ENCODE measurements at places on chromosomes 12 and 14.

DNA sequence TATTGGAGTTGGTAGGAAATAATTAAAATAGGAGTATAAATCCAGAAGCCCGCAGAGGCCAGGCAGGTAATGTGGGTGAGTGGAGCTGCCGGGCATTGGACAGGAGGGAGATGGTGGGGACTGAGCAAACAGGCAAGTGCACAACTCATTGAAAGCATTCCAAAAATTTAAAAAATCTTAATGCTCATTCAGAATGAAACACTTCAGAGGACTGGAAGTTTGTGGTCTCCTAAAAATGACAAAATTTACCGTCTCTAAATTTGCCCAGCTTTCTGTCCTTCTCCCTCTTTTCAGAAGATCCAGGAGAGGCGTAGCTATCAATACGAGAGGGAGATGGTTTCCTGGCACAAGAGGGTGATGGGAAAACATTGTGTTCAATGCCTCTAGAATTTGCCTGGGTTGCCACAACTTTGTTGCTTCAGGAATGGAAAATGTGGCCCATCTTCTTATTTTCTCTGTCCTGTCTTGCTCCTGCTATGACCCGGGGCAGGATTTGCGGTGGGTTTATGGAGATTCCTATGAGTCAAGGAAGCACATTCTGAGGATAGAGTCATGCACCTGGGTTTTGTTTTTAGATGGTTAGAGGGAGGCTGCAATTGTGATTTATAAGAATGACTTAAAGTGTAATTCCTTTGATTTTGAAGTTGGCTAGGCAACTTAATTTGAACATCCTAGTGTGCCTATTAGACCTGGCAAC, 72.2 kb downstream of the BORCS5 start:
- no peak for DNase-seq

DNA sequence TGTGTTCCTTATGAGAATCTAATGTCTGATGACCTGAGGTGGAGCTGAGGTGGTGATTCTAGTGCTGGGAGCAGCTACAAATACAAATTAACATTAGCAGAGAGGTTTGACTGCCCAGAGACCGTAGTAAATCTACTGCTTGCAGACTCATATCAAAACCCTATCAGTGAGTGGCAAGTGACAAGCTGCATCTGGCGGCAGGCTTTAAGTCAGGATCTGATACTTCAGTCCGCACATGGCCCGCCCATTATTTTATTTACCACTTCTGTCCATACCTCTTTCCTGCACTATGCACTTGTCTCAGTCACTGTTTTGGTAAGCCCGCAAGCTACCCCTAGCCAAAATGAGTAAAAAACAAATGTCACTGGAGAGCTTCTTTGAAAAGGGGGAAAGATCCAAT, 11.4 kb downstream of the CEP128 start:
- DNase-seq: no peak

DNA sequence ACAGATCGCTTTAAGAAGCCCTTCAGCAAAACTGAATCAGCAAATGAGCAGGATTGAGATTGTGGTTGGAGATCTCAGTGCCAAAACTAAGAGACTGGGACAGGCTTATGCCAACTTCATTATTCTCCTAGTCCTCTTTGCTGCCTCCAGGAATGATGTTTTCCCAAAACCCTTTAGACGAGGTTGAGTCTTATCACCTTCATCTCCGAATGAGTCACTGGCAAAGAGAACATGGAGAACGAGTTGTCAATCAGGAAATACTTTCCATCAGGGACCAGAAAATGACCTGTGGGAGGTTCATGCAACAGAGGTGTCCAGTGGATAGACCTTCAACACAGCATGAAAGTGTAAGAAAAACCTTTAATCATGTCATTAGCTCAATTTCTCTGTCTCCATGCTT, 461.5 kb downstream of the RMST start:
- no peak for DNase-seq

GRCh38 chr14:99393059-99393655, 87.5 kb downstream of the SETD3 start:
- no peak for DNase-seq

- no peak for DNase-seq
Observed at GRCh38 chr12:92537290-92537960, 165.4 kb upstream of the PLEKHG7 start.

GRCh38 chr14:71289536-71289935, 382.3 kb downstream of the PCNX1 start:
- DNase-seq: no peak

GRCh38 chr12:25958428-25959070, at the start of gene RASSF8:
Gene RASSF8, plus strand, starts transcription at chr12:25958682. Its CDS starts 96,662 bp downstream, at chr12:26055344.
- DNase-seq: no peak

DNA sequence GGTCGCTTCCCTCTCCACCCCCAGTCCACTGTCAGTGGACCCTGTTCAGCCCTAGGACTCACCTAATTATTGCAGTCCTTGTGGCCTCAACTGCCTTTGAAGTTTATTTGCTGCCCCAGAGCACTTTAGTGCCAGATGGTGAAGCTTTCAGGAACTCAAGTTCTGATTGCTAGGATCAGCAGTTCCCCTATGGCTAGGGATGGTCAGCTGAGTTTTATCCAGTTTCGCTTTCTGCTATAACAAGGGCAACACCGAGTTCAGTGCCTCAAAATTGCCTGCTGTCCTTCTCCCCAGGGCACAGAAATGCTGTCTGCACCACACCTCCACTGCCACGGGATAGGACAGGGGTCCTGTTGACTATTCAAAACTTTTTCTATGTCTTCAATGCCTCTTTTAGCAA, 295.0 kb downstream of the GPHN start:
- DNase-seq: no peak

- DNase-seq: no peak
Observed at GRCh38 chr12:23944067-23944466, 5.4 kb downstream of the SOX5 start.

DNA sequence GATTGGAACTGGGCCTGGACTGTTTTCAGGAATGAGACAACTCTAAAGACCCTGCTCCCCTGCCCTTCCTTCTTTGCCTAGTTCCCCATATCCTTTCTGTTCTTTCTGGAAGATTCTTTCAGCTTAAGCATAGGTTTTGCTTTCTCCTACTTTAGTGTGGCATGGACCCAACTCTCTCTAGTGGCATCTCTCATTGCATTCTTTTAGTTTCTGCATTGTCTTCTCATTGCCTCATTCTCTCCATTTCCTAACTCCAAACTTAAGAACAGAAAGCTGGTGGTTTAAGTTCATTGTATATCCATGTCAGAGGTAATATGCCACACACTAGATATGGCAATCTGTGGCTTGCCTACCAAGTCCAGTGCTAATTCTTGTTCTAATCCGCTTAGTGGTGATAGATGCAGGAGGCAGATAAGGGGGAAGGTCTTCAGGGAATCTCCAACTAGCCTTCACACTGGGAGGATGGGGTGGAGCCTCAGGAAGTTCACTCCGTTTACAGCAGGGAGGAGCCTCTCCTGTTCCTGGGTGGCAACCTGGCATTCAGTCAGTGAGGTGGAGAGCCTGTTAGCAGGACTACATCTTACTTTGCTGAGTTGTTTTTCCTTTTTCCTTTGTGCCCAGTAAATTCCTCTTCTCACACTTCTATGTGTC, 165.1 kb upstream of the LMNTD1 start:
- DNase-seq: no peak

DNA sequence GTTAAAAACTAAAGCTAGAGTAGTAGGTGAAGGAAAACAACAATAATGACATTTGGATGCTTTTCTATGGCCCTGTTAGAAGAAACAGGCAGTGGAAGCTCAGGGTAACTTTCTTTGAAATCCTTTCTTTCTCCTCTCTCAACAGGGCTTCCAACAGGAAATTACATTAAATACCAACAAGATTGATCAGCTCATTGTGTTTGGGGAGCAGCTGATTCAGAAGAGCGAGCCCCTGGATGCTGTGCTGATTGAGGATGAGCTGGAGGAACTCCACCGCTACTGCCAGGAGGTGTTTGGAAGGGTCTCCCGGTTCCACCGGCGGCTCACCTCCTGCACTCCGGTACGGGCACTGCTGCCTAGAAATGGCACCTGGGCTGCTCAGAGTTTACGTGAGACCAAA, 81.5 kb downstream of the ESR2 start:
- no peak for DNase-seq

- DNase-seq: no peak
Observed at GRCh38 chr14:31476131-31476866, 11.5 kb downstream of the GPR33 start.

GRCh38 chr12:117884161-117884560, 84.6 kb downstream of the KSR2 start:
- no peak for DNase-seq

DNA sequence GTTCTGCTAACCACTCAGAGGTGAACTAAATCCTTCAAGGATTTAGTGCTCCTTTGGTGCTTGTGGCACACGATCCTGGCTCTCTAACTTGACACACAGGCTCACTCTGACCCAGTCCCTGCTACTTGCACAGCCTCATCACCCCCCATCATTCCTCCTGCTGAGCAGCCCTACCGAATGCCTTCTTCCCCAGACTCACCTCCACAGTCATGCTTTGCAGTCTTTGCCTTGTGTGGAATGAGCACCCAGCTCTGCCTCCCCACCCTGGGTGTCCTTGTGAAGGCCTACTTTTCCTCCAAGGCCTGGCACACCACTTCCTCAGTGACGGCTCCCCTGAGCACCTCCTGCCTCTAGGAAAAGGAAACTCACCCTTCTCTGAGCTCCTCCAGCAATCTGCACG, 7.9 kb upstream of the TINF2 start:
- no peak for DNase-seq

- DNase-seq: no peak
Observed at GRCh38 chr12:14283489-14284144, 81.9 kb upstream of the ATF7IP start.

- no peak for DNase-seq
Observed at GRCh38 chr12:81294325-81295190, 216.7 kb downstream of the ACSS3 start.

DNA sequence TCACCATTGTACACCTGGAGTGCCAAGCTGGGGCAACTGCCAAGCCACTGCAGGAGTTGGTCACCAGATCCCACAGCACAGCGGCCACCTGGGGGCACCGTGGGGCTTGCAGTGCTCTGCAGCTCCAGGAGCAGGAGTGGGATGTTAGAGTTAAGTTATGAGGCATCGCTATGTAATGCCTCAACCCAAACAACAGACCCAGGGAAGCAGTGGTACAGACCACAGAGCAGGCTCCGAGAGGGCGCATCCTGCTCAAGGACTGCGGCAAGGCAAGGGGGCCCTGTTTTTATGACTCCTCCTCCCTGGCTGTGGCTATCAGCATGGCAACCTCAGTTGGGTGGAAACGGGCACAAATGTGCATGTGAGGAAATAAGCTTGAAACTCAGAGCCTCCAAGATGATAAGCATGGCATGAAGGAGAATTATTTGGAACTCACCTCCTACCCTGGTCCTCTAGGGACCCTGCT, 63.1 kb downstream of the ARL6IP4 start:
- peak; percentile 38 for DNase-seq

- DNase-seq: no peak
Observed at GRCh38 chr14:67852926-67853604, 33.5 kb downstream of the RAD51B start.

DNA sequence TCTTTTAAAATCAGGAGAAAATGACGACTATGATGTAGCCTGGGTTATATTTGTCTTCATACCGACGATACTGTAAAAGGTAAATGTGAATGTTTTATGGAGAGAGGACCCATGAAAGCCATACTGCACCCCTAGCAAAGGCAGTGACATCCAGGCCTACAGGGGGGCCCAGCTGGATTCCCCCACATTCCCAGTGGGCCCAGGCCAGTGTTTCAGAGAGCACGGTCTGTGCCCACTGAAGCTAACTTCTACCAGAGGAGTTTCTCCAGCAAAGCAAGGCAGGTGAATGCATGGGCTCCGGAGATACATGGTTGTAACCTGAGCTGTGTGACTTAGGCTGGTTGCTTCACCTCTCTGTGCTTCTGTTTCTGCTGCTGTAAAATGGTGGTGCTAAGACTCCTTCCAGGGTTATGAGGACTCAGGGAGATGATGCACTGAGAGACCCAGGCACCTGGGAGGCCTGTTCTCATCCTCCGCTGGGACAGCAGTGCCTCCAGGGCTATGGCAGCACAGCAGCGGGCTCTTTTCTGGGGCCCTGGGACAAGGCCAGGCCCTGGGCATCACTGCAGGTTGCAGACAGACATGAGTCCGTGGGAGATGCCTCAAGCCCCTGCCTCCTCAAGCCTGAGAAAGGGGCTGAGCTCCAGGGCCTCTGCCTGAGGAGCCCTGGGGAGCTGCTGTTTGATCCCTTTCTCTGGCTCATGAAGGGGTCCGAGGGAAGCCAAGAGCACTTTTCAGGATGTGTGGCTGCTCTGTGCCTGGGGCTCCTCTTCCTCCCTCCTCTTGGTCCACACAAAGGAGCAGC, 73.7 kb downstream of the SERPINA3 start:
- no peak for DNase-seq

- no peak for DNase-seq
Observed at GRCh38 chr12:89225401-89225800, 126.9 kb downstream of the DUSP6 start.

GRCh38 chr12:46814143-46814542, 11.7 kb downstream of the SLC38A4 start:
- DNase-seq: no peak

DNA sequence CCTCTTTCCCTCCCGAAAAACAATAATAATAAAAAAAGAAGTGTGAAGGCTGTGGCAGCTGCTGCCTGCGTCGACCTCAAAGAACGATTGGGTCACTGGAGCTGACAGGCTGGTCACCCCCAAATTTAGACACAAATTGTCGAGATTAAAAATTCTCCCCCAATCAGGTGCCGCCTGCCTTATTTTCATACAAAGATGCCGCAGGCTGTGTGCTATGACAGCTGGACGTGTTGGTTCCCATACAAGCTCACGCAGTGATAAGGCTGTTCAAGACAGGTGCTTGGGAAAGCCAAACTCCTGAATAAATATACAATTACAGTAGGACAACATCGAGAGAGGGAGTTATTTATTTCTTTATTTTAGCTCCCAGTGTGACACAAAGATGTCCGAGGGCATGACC, 1041.8 kb downstream of the VRK1 start:
- DNase-seq: no peak

- no peak for DNase-seq
Observed at GRCh38 chr12:113048716-113049127, 7.8 kb upstream of the DTX1 start.

DNA sequence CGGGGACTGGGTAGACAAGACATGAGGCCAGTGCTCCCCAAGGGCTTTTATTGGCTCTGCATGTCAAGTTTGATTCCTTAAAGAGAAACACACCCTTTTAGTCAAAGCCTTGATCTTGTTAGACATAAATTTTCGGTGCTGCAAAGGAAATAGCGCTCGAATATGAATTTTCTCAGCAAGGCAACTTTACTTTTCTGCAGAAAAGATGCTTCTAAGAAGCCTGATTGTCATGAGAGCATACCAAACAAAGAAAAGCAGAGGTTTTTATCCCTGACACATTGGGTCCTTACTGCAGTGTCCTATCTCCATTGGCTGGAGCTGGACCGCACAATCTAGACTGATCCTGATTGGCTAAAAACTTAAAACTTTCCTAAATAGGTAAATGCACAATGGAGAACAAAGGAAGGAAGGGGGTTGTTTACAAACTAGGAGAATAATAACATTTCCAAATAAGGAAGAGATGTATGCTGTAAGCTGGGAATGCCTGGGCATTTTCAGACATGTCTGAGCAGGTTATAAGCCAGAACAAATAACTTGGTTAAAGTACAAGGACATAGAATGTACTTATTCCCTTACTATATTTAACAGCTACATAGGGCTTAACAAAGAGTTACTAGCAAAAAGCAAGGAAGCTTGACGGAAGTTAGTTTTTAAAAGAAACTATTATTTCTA, 17.2 kb downstream of the TXNRD1 start:
- no peak for DNase-seq

- DNase-seq: no peak
Observed at GRCh38 chr12:125228519-125229260, 163.5 kb downstream of the AACS start.
